NCI-H2081 treated with DMSO at 0.1 percent for 48 hours (cell line): ENCODE measurements at places on chromosomes 7 and 10.

- DNase-seq: no peak
Measured at GRCh38 chr10:83433705-83434104, 705.6 kb upstream of the GHITM start.

DNA sequence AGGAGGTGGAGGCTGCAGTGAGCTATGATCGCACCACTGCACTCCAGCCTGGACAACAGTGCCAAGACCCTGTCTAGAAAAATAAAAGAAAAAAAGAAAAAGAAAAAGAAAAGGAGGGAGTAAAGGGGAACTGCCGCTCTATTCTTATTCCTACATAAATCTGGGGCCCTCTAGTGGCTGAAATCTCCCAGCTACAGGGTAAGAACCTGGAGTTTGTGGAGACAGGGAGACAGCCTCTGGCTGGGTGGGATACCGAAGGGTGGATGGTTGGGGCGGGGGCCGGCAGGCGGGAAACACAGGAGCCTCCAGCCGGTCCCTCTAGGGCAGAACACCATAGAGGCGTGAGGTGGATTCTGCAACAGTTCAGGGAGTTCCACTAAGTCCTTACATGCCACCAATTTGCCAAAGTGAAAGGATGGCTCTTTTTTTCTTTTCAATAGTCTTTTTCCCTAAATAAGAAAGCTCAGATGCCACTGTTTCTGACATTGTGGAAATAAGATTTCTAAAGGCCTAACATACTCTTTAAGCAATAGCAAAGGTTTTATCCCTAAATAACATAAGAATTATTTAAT is 117.3 kb downstream of the SVIL start:
- no peak for DNase-seq

- DNase-seq: no peak
Measured at GRCh38 chr10:110803239-110803749, 68.4 kb upstream of the PDCD4 start.

- DNase-seq: no peak
Measured at GRCh38 chr7:47407136-47407535, 174.8 kb downstream of the TNS3 start.

- no peak for DNase-seq
Measured at GRCh38 chr7:131826960-131827359, 270.5 kb upstream of the PODXL start.

- no peak for DNase-seq
Measured at GRCh38 chr7:7970237-7970530, 1.6 kb downstream of the GLCCI1 start.

GRCh38 chr7:154183482-154183881 is 131.3 kb downstream of the DPP6 start:
- DNase-seq: no peak

GRCh38 chr7:117230276-117231046 is 92.4 kb downstream of the WNT2 start:
- DNase-seq: no peak

- DNase-seq: no peak
Measured at GRCh38 chr7:100568896-100569844, 4.5 kb downstream of the SAP25 start.
